A549 treated with AZD2906 at 1 μM for 4 hours (cell line): ENCODE measurements at places on chromosomes 1 and 21. TPM values are rescaled to one million over a fixed set of nuclear protein-coding genes. Genes with fewer than 3 reads are reported as not detected.

The CYP4X1 gene
- 0.03 to 0.26 TPM (median 0.05 TPM) in 3 of 5 replicates, not detected in the others for total RNA-seq

The PRR9 gene
- 0.05 TPM in 1 of 5 replicates, not detected in the others for total RNA-seq

The ATP5PF gene
- 208 to 230 TPM (median 216 TPM) in 5 replicates for total RNA-seq

The GADD45A gene
- total RNA-seq = 70.6 to 94.8 TPM (median 84.8 TPM) in 5 replicates

The OR2T33 gene
- total RNA-seq = not detected in 5 replicates

The WNT2B gene
- total RNA-seq = 0.19 to 0.42 TPM (median 0.20 TPM) in 5 replicates

The OR6K3 gene
- total RNA-seq = not detected in 5 replicates

The LRRC38 gene
- total RNA-seq = 0.05 to 0.11 TPM (median 0.09 TPM) in 5 replicates

The MAN1C1 gene
- 0.62 to 0.96 TPM (median 0.77 TPM) in 5 replicates for total RNA-seq

The ZNF670 gene
- 2.9 to 4.3 TPM (median 3.0 TPM) in 5 replicates for total RNA-seq

The KIF14 gene
- 6.9 to 11.2 TPM (median 9.2 TPM) in 5 replicates for total RNA-seq

The RORC gene
- 0.01 to 0.05 TPM (median 0.03 TPM) in 5 replicates for total RNA-seq

The KCNK2 gene
- 0.02 to 0.08 TPM (median 0.05 TPM) in 4 of 5 replicates, not detected in the other for total RNA-seq

The ADAMTS4 gene
- 0.01 to 0.02 TPM (median 0.01 TPM) in 4 of 5 replicates, not detected in the other for total RNA-seq

The PTPRC gene
- not detected in 5 replicates for total RNA-seq

The CFHR2 gene
- not detected in 5 replicates for total RNA-seq

The ARTN gene
- 0.14 to 0.39 TPM (median 0.28 TPM) in 5 replicates for total RNA-seq

The ITSN1 gene
- total RNA-seq = 18.8 to 25.2 TPM (median 20.8 TPM) in 5 replicates

The PYHIN1 gene
- not detected in 5 replicates for total RNA-seq

The CACNA1S gene
- 0.01 TPM in 2 of 5 replicates, not detected in the others for total RNA-seq

The OR2L13 gene
- not detected in 5 replicates for total RNA-seq

The ATP6V1G3 gene
- total RNA-seq = not detected in 5 replicates

The AGL gene
- 2.7 to 3.9 TPM (median 3.4 TPM) in 5 replicates for total RNA-seq

The TINAGL1 gene
- total RNA-seq = 0.31 to 0.72 TPM (median 0.55 TPM) in 5 replicates

The ANGPTL3 gene
- not detected in 5 replicates for total RNA-seq

The CNIH3 gene
- 0.33 to 0.69 TPM (median 0.46 TPM) in 5 replicates for total RNA-seq

The LY9 gene
- total RNA-seq = 0.12 to 0.23 TPM (median 0.15 TPM) in 5 replicates

The TMPRSS3 gene
- total RNA-seq = 0.14 to 0.30 TPM (median 0.20 TPM) in 5 replicates

The TEDDM1 gene
- total RNA-seq = not detected in 5 replicates

The GPR37L1 gene
- 0.10 to 0.11 TPM (median 0.10 TPM) in 5 replicates for total RNA-seq

The CFHR4 gene
- not detected in 5 replicates for total RNA-seq

The CRP gene
- not detected in 5 replicates for total RNA-seq

The OR2T11 gene
- not detected in 5 replicates for total RNA-seq

The ATP5IF1 gene
- total RNA-seq = 154 to 171 TPM (median 160 TPM) in 5 replicates

The ADGRL2 gene
- total RNA-seq = 6.3 to 10.4 TPM (median 7.3 TPM) in 5 replicates

The CD247 gene
- total RNA-seq = 0.36 to 0.86 TPM (median 0.64 TPM) in 5 replicates

The FMO1 gene
- total RNA-seq = not detected in 5 replicates

The GALNT2 gene
- total RNA-seq = 146 to 156 TPM (median 151 TPM) in 5 replicates

The TIE1 gene
- 0.06 to 0.12 TPM (median 0.08 TPM) in 4 of 5 replicates, not detected in the other for total RNA-seq

The SLC44A3 gene
- total RNA-seq = 1.6 to 1.9 TPM (median 1.6 TPM) in 5 replicates
